ENCODE measurements at places on chromosomes 13 and 19.

- DNase-seq = peak; percentile 20
Observed at GRCh38 chr19:55257461-55258420, 1.1 kb downstream of the PPP6R1 start.

DNA sequence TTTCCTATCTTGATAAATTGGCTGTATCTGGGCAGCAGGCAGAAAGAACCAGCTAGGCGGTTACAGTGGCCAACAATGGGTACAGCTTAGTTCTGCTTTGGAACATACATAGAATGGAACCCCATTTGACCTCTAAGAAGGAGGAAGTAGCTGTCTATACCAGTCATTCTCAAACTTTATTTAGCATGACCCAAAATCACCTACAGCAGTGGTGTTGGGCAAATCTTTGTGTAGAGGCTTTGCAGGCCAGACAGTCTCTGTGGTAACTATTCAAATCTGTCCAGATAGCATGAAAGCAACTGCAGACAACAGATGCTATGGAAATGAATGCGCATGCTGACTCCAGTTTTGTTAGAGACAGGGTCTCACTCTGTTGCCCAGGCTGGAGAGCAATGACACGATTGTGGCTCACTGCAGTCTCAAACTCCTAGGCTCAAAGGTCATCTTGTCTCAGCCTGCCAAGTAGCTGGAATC, 12.0 kb upstream of the KCNC3 start:
- DNase-seq = no peak

GRCh38 chr13:42083138-42083770, 34.8 kb downstream of the DGKH start:
- no peak for DNase-seq

GRCh38 chr13:21670006-21670882, 629 bp upstream of the FGF9 start:
- peak; percentile 26 for DNase-seq
